Right renal cortex interstitium (tissue), 3 donors: ENCODE measurements at places on chromosomes 13 and 19.

- no peak for DNase-seq
Observed at GRCh38 chr19:55116859-55117662, at the start of gene PPP1R12C. Gene PPP1R12C (minus strand): TSS chr19:55117637. CDS start chr19:55117543, 94 bp downstream.

DNA sequence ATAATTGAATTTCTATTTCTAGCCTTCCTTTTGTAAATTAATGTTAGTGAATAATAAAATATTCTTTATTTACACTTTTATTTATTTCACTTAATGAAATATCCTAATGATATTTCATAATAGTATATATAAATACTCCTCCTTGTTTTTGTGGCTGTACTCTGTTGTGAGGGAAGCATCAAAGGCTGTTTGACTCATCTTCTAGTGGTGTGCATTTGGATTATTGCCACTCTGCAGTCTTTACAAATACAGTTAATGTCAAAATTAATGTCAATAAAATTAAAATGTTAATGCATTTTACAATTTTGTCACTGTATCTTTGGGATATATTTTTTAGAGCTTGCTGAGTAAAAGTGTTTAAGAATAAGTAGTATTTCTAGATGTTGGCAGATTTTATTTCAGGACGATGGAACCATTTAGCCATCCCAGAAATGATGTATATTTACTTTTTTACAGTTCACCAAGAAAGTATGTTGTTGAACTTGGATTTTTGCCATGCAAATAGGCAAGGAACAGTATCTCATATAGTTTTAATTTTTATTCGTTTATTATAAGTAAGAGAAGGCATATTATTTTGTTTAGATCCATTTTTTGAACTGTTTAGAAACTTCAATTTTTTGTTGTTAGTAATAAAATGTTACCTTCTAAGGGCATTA is 281.2 kb upstream of the SLITRK6 start:
- DNase-seq, result no peak

- no peak for DNase-seq
Observed at GRCh38 chr19:16607819-16608218, 20.2 kb downstream of the MED26 start.

DNA sequence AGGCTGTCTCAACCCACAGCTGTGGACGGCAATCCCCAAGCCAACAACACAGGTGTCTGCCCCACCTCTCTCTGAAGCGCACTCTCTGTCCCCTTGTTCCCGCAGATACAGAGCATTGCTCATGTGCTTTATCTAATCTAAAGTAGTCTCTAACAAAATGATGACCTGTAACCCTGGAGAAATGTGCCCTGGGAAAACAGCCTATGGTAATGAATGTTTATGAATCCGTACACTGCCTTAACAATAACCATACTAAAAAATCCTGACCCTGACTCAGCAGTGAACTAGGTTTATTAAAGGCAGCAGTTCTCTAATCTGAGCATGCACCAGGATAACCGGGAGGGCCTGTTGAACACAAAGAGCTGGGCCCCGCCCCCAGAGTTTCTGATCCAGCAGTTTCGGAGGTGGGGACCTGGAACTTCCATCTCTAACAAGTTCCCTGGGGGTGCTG is 50.7 kb upstream of the SLC15A1 start:
- no peak for DNase-seq

DNA sequence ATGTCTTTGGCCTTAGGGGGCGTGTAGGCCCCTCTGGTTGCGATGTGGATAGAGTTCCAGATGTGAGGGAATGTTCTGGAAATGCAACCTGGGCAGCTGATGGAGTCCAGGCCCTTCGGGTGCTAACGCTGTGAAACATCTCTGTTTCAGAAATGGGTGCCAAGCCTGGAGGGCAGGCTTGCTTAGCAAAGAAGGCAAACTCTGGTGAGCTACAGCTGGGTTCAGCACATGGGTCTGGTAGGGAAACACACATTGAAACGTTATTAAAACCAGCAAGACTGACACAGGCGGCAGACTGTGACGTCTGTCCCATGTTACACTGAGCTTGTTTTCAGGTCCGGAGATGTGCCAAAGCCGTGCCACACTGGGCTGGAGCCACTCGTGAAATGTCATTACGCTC is 8.6 kb upstream of the CDC16 start:
- no peak for DNase-seq

- DNase-seq, result no peak
Observed at GRCh38 chr19:40872209-40872608, 9.8 kb downstream of the CYP2A7 start.

DNA sequence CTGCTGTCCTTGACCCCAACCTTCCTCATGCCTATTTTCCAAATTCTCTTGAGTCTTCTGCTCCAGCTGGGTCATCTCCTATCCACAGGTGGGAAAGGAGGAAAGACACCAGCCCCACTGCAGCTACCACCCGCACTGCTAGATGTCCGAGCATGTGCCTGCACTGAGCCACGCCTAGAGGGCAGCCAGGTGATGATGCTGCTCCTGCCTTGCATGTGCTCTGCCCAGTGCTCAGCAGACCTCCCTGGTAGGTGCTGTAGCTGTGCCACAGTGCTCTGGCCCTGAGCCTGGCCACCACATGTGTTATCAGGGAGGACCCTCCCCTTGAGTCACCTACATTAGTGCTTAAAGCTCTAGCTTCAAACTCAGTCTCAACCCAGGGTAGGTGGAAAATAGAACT is 6.9 kb upstream of the CYSLTR2 start:
- DNase-seq, result no peak

DNA sequence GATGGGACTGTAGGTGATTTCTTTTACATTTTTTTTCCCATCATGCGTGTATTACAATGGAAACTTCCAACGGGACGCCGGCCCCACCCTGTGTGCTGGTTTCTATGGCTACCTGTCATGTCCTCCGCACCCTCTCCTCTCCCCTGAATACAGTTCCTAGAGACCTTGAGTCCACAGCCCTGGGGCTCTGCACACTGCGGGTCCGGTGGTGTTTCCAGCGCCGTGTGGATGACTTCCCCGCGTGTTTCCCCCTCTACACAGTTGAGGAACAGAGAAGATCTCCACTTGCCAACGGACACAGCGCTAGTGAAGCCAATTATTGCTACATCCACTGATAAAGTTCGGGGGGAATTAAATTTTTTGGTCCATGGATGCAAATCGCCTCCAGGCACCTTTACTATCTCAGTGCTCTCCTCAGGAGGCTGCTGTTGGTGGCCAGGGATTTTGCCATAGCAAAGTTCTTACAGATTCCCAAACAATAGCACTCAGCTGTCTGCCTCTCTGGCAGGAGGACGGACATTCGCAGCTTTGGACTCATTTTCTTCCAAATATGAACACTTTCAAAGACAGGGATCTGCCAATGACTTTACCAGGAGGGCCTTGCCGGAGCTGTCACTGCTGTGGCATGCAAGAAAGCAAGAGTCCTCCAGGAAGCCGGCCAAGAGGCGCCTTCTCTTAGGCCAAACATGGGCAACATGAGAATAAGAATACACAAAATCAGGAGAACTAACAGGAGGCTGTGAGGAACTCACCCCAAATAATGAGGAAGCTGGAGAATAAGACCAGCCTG is 39.3 kb upstream of the GAS6 start:
- DNase-seq, result no peak
